Fibroblast of lung (primary cell): ENCODE measurements at places on chromosomes 11 and 22. TPM values are rescaled to one million over a fixed set of nuclear protein-coding genes. Genes with fewer than 3 reads are reported as not detected.

ANO5 gene
- total RNA-seq, result 0.77 and 4.1 TPM in 2 replicates

PATE2 gene
- total RNA-seq, result 0.17 TPM in 1 of 2 replicates, not detected in the other

FERMT3 gene
- total RNA-seq, result 1.0 and 3.6 TPM in 2 replicates

KDM4E gene
- not detected in 2 replicates for total RNA-seq

SLC5A12 gene
- under 0.01 TPM in 1 of 2 replicates, not detected in the other for total RNA-seq

OR8A1 gene
- total RNA-seq, result not detected in 2 replicates

ABCC8 gene
- total RNA-seq, result not detected in 2 replicates

GNAZ gene
- total RNA-seq, result 1.3 and 1.7 TPM in 2 replicates

ZNF143 gene
- 36.2 and 37.5 TPM in 2 replicates for total RNA-seq

OR4P4 gene
- not detected in 2 replicates for total RNA-seq

CARD10 gene
- total RNA-seq, result 1.3 and 2.3 TPM in 2 replicates

GDPD4 gene
- not detected in 2 replicates for total RNA-seq

MMP27 gene
- 0.17 TPM in 1 of 2 replicates, not detected in the other for total RNA-seq

VPREB1 gene
- total RNA-seq, result not detected in 2 replicates

BTBD18 gene
- total RNA-seq, result not detected in 2 replicates

KRTAP5-9 gene
- total RNA-seq, result not detected in 2 replicates

AQP11 gene
- 7.4 and 11.2 TPM in 2 replicates for total RNA-seq

MORC2 gene
- total RNA-seq, result 16.7 and 23.1 TPM in 2 replicates

SMCO4 gene
- total RNA-seq, result 8.6 and 44.2 TPM in 2 replicates

ENTHD1 gene
- not detected in 2 replicates for total RNA-seq

CHST1 gene
- total RNA-seq, result under 0.01 and 0.26 TPM in 2 replicates

C11orf86 gene
- total RNA-seq, result not detected in 2 replicates

CCDC15 gene
- total RNA-seq, result 0.77 and 2.3 TPM in 2 replicates

OR5B17 gene
- total RNA-seq, result not detected in 2 replicates

SLC22A8 gene
- total RNA-seq, result not detected in 2 replicates

GNG3 gene
- not detected in 2 replicates for total RNA-seq

SOX10 gene
- not detected in 2 replicates for total RNA-seq

ACTN3 gene
- total RNA-seq, result under 0.01 TPM in 1 of 2 replicates, not detected in the other

MUC6 gene
- total RNA-seq, result not detected in 2 replicates

C11orf97 gene
- total RNA-seq, result not detected in 2 replicates

NUP98 gene
- 88.1 and 99.6 TPM in 2 replicates for total RNA-seq

SCT gene
- not detected in 2 replicates for total RNA-seq

TTC38 gene
- 24.9 and 27.6 TPM in 2 replicates for total RNA-seq

MOGAT2 gene
- not detected in 2 replicates for total RNA-seq

TBX10 gene
- not detected in 2 replicates for total RNA-seq

GSTT2 gene
- total RNA-seq, result 0.33 TPM in 1 of 2 replicates, not detected in the other

ZP1 gene
- total RNA-seq, result under 0.01 TPM in 1 of 2 replicates, not detected in the other

ART1 gene
- total RNA-seq, result not detected in 2 replicates

CRYBA4 gene
- total RNA-seq, result not detected in 2 replicates

MMP11 gene
- 8.8 and 11.3 TPM in 2 replicates for total RNA-seq

RIMBP3C gene
- total RNA-seq, result under 0.01 and 0.50 TPM in 2 replicates
